Stimulated activated CD4-positive, alpha-beta T cell treated with anti-CD3 and anti-CD28 coated beads, Interleukin-4, amount 100 ng/mL, for 4 hours (primary cell): ENCODE measurements at places on chromosomes 7 and 10.

GRCh38 chr10:91689731-91690168 lies 56.9 kb upstream of the PPP1R3C start:
- no peak for DNase-seq

- no peak for DNase-seq
These were observed 77.2 kb upstream of the ADARB2 start for GRCh38 chr10:1814556-1814955.

- DNase-seq, result no peak
These were observed 76.9 kb downstream of the PRKCQ start for GRCh38 chr10:6503171-6503570.

GRCh38 chr7:66348531-66348930 lies 143.4 kb downstream of the TPST1 start:
- no peak for DNase-seq

GRCh38 chr7:1492221-1492620 lies 12.0 kb downstream of the INTS1 start:
- DNase-seq, result no peak

DNA sequence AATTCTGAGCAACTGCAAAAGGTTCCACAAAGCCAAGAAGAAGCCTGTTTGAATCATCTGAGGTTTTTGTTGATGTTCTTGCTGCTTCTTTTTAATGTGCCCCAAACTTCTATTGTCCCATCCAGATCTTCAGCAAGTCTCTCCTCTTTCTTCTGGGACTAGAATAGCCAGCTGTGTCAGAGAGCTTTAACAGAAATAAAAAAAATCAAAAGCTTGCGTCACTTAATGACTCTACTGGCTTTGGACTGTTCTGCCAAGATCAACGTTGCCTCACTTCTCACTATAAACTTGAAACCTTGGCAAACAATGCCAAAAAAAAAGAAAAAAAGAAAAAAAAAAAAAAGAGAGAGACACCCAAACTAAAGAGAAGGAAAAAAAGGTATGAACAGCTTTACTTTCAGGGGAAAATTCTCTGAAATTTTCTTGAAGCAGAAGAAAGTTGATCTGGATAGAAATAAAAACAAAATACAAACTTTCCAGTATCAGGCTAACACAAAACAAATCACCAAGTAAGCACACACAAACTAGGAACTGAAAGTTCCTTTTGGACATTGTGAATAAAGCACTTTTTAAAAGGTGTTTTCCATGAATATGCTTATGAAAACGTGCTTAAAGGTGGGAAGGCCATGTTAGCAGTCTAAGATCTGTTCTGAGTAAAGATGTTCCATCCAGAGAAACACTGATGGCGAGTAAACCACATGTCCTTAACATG lies 14.8 kb downstream of the USP54 start:
- no peak for DNase-seq

DNA sequence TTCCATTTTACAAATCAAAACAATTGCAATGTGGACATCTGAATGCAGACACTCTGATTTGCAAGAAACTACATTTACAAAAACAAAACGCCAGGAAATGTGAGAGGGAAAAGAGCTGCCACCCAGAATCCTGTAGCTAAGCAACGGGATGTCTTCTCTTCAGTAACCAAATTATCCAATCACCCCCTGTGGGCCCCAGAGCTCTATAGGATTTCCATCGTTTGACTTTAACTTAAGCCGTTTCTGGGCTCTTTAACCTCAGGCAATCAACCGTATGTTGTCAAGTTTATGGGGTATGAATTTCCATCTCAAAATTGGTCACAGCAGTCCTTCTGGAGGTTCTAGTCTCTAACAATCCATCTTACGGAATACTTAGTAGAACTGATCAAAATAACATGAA lies 240.5 kb downstream of the ETV1 start:
- DNase-seq, result no peak

- peak; percentile 49 for DNase-seq
These were observed 598 bp upstream of the ZEB1 start for GRCh38 chr10:31318382-31318853.

GRCh38 chr7:134548877-134549276 lies at the start of gene AKR1B15:
Gene AKR1B15, plus strand, starts transcription at chr7:134549110. Its CDS starts 15,510 bp downstream, at chr7:134564620.
- no peak for DNase-seq

DNA sequence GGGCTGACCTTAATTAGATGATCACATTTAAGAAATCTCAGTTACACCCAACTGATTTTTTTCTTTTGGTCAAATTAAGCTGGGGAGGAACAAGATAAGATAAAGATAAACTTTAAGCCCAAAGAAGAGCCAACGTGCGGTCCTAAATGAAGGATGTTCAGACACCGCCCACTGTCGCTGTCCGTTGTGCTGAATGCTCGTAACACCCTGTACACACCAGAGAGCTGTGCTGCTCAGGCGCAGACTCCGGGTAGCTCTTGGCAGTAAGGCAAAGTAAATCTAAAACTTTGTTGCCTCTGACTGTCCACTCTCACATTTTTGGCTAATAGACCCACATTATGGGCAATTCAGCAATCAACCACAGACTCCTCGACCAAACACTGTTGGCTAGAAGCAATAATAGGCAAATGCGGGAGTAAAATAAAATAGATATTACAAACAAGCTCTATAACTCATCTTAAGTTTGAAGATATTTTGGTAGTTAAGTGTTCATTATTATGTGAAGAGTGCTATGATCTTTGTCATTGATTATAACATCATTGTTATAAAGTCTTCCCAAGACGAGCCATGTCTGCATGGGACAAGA lies 57.1 kb downstream of the PLPP4 start:
- no peak for DNase-seq

DNA sequence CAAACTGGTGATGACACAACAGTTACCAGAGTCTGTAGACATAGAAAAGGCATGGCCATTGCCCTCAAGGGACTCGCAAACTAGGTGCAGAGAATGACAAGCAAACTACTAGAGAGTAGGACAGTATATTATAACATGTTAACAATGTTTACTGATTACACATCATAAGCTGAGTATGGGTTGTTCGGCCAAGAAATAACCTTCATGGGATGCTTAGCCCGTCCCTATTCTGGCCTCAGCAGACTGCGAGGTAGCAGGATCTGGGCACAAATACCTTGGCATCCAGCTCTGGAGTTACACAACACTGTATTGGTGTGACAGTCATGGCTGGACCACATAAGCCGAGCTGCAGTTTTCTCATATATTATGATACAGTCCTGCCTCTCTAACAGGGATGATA lies 51.4 kb downstream of the ABCB4 start:
- DNase-seq, result no peak

GRCh38 chr7:80981405-80981804 lies 62.6 kb upstream of the SEMA3C start:
- DNase-seq, result no peak

- no peak for DNase-seq
These were observed 95.0 kb downstream of the COL13A1 start for GRCh38 chr10:69896606-69897231.

- no peak for DNase-seq
These were observed 1139.4 kb downstream of the XPNPEP1 start for GRCh38 chr10:108783897-108784296.

GRCh38 chr10:63573068-63573697 lies 52.0 kb downstream of the REEP3 start:
- DNase-seq, result no peak

GRCh38 chr10:2509081-2509531 lies 558.2 kb upstream of the PFKP start:
- DNase-seq, result no peak

GRCh38 chr10:92490387-92490786 lies 83.5 kb downstream of the IDE start:
- DNase-seq, result no peak

DNA sequence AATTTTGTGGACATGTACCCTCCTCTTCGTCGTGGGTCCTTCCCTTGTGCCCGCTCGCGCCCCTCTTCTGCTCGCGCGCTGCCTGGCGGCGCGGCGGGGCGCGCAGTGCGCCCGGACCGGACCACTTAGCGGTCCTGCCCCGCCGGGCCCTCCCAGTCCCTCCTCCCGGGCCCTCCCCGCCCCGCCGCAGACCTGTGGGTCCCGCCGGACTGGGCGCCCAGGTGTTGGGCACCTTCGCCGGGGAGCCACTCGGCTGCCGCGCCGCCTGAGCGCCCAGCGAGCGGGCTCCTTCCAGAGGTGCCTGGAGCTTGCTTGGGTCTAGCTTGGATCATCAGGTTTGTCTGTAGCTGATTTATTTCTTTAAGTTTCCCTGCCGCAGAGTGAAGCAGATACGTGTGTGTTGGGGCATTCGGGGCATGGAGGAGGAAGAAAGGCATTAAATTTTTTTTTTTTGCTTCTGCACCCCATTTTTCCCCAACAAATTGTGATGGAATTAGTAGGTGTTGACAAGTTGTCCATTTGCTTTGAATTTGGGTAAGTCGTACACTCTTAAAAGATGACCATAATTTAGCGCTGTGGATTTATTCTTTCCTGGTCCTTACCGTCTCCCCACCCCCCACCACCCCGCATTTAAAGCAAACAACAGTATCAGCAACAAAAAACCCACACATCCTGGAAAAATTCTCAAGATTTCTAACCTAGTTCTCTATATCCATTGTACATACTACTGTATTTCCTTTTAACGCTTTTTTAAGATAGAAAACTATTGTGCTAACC lies 905 bp downstream of the C1GALT1 start:
- DNase-seq, result peak; percentile 42
